ENCODE measurements at places on chromosomes 2 and 18. TPM values are rescaled to one million over a fixed set of nuclear protein-coding genes. Genes with fewer than 3 reads are reported as not detected.

DNA sequence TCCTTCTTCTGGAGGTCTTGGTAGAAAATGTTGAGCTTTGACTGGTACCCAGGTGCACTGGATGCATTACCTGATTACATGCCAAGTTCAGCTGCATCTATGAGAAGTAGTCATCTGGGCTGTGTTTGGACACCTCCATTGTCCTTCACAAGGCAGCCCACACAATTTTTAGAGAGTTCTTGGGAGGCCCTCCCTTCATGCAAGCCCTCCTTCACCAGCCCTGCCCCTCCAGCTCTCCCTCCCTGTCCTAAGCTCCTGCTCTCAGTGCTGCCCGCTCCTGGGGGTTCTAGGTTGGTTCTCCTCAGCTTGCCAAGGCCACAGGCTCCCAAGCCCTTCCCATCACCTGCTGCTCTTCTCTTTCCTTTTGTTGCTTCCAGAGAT, 148.7 kb downstream of the DYSF start:
- DNase-seq: no peak

DNA sequence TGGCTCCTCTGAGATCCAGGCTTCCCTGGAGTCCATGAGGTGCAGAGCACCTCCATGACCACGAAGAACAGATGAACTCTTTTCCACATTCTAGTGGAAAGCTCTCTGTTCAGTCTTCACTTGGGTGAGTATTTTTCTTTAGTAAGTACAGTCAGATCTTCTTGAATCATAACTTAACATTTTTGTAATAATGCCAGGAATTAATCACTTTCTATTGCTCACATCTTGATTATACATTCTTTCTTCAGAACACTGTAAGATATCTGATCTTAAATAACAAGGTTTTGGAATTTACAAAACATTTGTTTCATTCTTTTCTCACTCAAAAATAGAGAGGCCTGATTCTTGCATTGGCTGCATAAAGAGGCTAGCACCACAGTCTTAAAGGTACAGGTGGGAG, 45.4 kb upstream of the RND3 start:
- DNase-seq: no peak

GRCh38 chr18:46344416-46345180, 240.4 kb downstream of the HAUS1 start:
- no peak for DNase-seq

- DNase-seq: no peak
These were observed 1.2 kb upstream of the DNAJB2 start for GRCh38 chr2:219277703-219278654.

DNA sequence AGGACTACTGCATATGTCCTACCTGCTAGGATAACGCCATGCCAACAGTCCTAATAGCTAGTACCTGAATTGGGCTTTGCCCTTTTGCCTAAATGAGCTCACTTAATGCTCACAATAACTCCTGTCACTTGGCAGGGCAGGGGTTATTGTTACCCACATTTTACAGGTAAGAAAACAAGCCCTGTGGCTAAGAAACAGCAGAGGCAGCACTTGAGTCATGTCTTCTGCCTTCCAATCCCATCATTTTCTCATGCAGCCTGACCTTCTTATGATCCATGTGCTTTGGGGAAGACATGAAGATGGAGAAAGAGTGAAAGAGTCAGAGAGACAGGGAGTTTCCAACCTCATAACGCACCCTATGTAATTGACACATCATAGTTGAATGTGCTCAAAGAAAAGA, 33.6 kb upstream of the LPIN1 start:
- DNase-seq: no peak

- no peak for DNase-seq
These were observed 647 bp downstream of the CCDC121 start for GRCh38 chr2:27627963-27628766.

- DNase-seq: no peak
These were observed 33.6 kb downstream of the PLCL1 start for GRCh38 chr2:197838036-197838435.

GRCh38 chr18:55387139-55387984, 200.6 kb downstream of the TCF4 start:
- DNase-seq: peak; percentile 23

GRCh38 chr18:48931680-48932461, 18.9 kb downstream of the SMAD7 start:
- DNase-seq: no peak

- DNase-seq: no peak
These were observed 44.2 kb downstream of the PROC start for GRCh38 chr2:127462461-127462860.

GRCh38 chr2:41242001-41242331, 790.1 kb upstream of the SLC8A1 start:
- no peak for DNase-seq

DNA sequence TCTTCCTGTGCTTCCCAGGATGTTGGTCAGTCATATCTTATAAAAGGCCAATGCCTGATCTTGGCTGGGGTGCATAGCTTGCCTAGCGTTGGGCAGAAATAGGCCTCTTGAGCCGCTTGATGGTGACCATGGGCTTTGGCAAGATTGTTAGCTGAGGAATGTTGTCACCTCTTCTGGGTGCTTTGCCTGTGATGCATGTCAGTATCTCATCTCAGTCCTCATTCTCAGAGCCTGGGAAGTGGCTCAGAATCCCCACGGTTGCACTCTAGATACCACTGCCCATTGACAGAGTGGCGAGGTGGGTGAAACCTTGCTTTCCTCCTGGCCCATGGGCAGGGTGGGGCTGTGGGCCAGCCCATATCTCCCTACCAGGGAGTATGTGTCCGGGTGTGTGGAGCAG, 79.2 kb upstream of the MGAT5 start:
- no peak for DNase-seq

DNA sequence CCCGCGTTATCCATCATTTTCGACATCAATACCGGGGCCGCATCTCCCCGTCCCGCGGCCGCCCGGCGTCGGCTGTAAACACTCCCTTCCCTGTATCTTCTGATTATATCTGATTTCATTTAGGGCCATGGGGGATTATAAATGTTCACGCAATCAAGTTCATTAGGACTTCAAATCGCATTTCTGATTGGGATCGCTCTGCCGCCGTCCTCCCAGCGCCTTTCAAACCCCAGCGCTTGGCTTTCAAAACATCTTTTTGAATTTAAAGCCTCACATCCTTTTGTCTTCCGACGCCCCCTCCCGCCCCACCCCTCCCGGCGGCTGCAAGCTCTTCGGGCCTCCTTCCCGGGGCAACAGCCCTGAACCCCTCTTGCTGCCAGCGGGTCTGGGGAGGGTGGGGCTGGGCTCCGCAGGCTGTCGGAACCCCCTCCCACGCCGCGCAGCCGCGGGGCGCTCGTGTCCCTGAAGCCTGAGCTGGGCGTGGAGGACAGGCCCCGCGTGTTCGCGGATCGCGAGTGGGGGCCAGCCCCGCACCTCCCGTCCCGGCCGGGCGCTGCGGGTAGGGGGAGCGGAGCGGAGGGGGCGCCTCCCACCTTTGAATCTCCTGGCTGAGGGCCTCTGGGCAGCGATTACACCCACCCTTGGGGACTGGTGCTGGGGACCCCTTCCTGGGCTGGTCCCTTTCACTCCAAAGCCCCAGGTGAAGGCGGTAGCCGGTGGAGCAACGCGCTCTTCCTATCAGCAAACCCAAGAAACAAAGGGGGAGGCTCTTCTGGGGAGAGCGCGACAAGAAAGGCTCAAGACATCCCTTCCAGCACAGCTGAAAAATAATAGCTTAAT, 11.3 kb upstream of the GBX2 start:
- DNase-seq: no peak

- DNase-seq: no peak
These were observed 18.8 kb upstream of the RPRD1A start for GRCh38 chr18:36086186-36086585.

DNA sequence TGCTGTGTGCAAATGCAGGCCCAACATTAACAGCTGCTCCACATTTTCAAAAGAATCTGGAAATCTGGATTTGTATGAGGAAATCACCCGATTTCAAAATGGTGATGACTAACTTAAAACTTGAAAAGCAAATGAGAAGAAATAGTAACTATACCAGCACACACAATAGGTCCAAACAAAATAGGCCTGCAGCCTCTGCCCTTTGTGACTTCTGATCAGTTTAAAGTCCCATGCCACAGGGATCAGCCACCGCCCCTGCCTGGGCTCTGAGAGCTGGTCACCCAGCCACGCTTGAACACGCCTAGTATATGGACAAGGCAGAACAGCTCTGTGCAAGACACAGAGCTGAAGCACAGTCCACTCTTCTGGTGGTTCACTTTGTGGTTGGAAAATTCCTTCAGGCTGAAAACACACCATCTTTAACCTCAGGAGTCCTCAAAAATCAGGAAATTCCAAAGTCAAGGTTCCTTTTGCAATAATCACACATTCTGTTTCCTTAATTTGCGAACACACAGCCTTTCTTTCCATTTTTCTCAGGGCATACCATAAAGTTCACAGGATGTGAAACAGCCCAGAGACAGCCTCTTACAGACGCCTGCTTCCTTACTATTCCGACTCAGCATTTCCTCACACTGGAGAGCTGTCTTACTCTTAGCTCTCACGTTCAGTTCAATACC, 150.1 kb upstream of the RIOK3 start:
- no peak for DNase-seq

DNA sequence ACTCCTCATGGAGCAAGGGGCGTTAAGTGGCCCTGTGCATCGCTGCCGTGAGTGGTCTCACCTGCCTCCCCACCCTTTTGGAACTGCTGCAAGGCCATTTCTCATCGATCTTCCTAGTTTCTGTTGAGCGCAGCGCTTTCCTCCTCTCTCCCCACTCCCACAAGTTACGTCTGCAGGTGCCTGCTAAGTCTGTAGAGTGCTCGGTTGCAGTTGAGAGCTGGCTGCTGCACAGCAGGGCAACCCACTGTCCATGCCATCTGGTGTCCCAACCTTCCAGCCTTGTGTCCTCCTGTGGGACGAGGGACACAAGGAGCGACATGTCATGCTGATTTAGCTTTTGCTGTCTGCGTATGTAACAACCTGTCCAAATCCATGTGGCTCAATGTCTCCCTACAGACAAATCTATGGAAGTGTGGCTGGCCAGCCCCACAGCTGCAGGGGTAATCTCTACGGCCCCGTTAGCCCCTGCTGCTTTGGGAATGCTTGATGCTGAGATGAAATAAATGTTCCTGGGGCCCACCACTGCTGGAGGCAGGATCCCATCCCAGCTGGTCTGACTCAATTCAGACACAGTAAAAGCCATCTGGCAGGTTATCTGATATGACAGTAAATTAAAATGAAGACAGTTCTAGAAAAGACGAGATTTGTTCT, 68.1 kb upstream of the TCF7L1 start:
- no peak for DNase-seq

- DNase-seq: no peak
These were observed 33.9 kb downstream of the RBMS1 start for GRCh38 chr2:160459538-160460332.

PFN4 gene
- polyA plus RNA-seq: 2.9 TPM

RIT2 gene
- polyA plus RNA-seq: not detected

IL1RL1 gene
- 0.59 TPM for polyA plus RNA-seq

G6PC2 gene
- polyA plus RNA-seq: not detected

ARHGAP25 gene
- polyA plus RNA-seq: 5.2 TPM

PSMA8 gene
- not detected for polyA plus RNA-seq

SP140 gene
- 0.98 TPM for polyA plus RNA-seq

PLCL1 gene
- polyA plus RNA-seq: 16.4 TPM

ECEL1 gene
- 4.7 TPM for polyA plus RNA-seq

TLX2 gene
- polyA plus RNA-seq: not detected
